Esophagus squamous epithelium (tissue), 5 donors: ENCODE measurements at places on chromosomes 6 and 20. TPM values are rescaled to one million over a fixed set of nuclear protein-coding genes. Genes with fewer than 3 reads are reported as not detected.

DNA sequence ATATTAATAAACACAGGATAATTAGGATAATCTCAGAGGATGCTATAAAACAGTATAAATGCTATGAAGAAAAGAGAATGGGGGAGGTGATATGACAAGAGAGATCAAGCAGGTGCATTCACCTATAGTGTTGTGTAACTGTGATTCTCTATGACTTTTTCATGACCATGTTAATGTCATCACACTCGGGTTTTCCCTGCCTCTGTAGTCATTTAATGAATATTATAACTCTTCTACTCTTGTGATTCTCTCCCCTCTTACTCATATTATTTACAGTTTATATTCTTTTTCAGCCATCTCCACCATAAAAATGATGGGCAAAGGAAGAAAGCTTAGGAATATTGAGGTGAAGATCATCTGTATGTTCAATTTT, 106.9 kb upstream of the SGK1 start:
- H3K27me3 ChIP-seq = no peaks in the 10 kb centered on the region
- no peak overlapping the region for H3K27ac ChIP-seq
- H3K4me3 ChIP-seq = no peak overlapping the region
- H3K36me3 ChIP-seq = no peaks in the 10 kb centered on the region
- no peak for DNase-seq

DNA sequence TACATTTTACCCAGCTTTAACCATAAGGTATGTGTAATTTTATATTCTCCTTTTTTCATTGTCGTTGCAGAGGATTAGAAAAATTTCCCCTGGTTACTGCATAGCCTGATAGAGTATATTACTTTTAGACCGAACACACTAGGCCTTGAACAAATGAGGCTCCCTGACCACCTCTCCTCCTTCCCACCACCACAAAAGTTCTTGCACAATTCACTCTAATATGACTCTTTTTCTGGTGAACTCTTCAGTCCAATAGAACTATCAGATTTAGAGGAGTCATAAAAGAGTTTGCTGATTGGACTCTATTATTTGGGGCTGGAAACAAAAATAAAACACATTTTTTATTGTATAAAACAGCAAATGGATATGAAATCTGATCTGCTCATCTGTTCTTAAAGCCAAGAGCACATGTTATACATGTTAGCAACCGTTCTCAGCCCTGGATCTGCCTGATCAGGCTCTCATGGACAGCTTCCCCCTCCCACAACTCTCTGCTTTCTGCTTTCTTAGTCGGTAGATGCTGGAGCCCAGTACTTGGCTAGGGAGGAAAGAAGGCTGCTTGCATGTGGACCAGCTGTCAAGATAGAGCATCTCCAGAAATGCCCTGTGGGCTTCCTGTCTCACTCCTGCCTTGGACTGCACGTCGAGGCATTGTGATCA, 83.5 kb downstream of the CD164 start:
- peaks cover 17% of the 10 kb centered on the region for H3K4me1 ChIP-seq
- no peak overlapping the region for H3K27ac ChIP-seq
- DNase-seq = no peak
- H3K36me3 ChIP-seq = no peaks in the 10 kb centered on the region
- no peaks in the 10 kb centered on the region for H3K27me3 ChIP-seq

GRCh38 chr20:37895166-37895565, 7.8 kb upstream of the VSTM2L start:
- H3K27ac ChIP-seq = no peak overlapping the region
- no peaks in the 10 kb centered on the region for H3K4me1 ChIP-seq
- H3K36me3 ChIP-seq = no peaks in the 10 kb centered on the region
- no peak for DNase-seq
- H3K27me3 ChIP-seq = peaks cover 21% of the 10 kb centered on the region

GRCh38 chr6:5930143-5930770, 76.5 kb downstream of the NRN1 start:
- no peaks in the 10 kb centered on the region for H3K27me3 ChIP-seq
- no peaks in the 10 kb centered on the region for H3K36me3 ChIP-seq
- H3K27ac ChIP-seq = no peak overlapping the region
- DNase-seq = no peak
- no peak overlapping the region for H3K4me3 ChIP-seq
- no peaks in the 10 kb centered on the region for H3K4me1 ChIP-seq

- H3K4me1 ChIP-seq = no peaks in the 10 kb centered on the region
- H3K36me3 ChIP-seq = no peaks in the 10 kb centered on the region
- H3K4me3 ChIP-seq = no peak overlapping the region
- H3K27ac ChIP-seq = no peak overlapping the region
These were observed 70.6 kb downstream of the CTNNBL1 start for GRCh38 chr20:37764333-37764935.

The MTCH1 gene
- 101 TPM for total RNA-seq

The CLDN20 gene
- total RNA-seq = not detected

The IRF4 gene
- 1.7 TPM for total RNA-seq
